ENCODE measurements at places on chromosomes 5 and 9.

DNA sequence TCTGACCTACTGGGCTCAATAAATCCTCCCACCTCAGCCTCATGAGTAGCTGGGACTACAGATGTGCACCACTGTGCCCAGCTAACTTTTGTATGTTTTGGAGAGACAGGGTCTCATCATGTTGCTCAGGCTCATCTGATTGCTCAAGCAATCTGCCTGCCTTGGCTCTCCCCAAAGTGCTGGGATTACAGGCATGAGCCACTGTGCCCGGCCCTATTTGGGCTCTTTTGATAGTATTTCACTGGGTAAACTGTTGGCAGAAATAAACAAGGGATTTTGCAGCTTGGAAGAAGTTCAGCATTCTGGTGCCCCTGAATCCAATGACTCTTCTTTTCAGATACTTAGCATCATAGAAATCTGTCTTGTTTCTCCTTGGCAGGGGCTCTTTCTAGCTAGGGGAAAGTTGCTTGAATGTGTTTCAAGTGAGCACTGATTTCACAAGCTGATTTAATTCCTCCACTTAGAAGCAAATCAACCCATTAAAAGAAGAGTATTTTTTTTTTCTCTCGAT lies 146.8 kb downstream of the PAPPA start:
- DNase-seq: no peak

DNA sequence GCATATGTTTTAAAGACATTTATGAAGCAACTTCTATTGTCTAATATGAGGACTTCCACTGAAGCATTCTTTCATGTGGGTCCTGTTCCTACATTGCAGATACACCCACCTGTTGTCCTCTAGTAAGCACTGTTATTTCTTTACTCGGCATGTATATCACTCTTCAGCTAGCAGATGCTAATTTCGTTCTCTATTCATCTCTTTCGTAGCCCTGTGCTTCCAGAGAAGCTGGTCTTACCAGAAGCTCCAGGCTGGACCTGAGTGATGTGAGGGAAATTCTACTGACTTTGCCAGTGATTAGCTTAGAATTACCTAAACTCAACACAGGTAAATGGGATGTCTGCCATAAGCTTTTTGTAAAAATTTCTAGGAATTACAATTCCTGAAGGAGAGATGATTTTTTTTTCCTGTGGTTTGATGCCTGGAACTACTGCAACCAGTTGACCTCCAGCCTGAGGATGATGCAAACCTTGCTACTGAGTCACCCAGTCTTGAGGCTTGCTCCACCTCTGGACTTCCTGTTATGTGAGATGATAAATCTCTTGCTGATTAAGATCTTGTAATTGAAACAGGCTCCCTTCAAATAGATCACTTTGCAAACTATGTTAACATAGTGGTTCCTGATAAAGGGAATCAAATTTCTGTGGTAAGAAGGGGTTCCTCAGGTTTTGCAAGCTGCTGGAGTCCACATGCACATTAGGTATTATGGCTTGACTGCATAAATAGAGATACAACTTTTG lies 52.2 kb upstream of the SPINK5 start:
- DNase-seq: peak; percentile 21

GRCh38 chr9:124659099-124659659 lies 111.9 kb downstream of the NR6A1 start:
- peak; percentile 93 for DNase-seq

- no peak for DNase-seq
These were observed 8.5 kb downstream of the NEK6 start for GRCh38 chr9:124266139-124266825.

- DNase-seq: no peak
These were observed 266.2 kb downstream of the ARHGAP26 start for GRCh38 chr5:143036146-143036927.

DNA sequence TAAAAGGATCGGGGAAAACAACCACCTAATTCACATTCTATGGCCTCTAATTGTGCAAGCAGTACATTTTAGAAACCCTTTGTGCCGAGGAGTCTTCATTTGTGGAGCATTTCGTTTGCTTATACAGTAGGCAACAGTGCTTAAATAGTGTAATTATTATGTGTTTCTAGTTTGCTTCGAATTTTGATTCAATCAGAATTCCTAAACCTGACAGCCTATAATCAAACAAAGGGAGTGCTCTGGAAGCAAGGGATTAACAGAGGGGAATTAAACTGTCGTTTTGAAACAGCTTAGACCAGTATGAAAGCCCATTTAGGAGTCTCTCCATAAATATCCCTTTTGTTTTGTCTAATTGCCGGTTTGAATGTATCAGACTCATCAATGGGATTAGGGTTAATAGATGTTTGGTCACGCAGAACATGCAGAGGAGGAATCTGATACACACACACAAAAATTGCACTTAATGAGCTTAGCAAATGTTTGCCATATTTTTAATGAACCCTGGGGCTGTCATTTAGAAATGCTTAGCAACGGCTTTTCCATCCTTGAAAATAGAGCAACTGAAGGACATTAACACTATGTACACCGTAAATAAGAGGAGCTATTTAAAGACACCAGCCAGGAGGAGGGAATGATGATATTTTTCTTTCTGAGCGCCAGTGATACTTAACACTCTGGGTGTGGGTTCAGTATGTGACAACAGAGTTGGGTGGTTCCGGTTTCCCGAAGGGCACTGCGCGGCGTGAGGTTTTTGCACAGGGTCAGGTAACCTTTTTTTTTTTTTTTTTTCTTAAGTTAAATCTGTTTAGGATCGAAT lies 404.7 kb downstream of the TLE4 start:
- no peak for DNase-seq

DNA sequence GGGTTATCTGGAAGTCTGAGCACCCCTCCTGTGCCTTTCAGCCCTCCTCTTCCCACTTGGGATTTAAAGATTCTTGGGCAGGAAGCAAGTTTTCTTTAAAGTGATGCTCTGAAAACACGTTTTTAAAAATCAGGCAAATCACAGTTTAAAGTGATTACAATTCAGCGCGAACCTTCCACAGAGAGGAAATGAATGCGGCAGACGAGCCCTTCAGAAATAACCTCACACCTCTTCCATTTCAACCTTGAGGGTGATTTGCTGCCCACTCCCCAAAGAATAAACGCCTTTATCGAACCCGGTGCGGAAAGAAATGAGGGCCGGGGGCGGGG lies 2.3 kb upstream of the EFNA5 start:
- no peak for DNase-seq

- DNase-seq: peak; percentile 27
These were observed 93.6 kb upstream of the TLE4 start for GRCh38 chr9:79477955-79478771.

GRCh38 chr5:51829230-51829629 lies 446.0 kb downstream of the ISL1 start:
- no peak for DNase-seq

- DNase-seq: peak; percentile 16
These were observed 63.4 kb downstream of the ANKRD33B start for GRCh38 chr5:10627160-10627701.

- no peak for DNase-seq
These were observed 62.3 kb upstream of the HMHB1 start for GRCh38 chr5:143749581-143750205.

DNA sequence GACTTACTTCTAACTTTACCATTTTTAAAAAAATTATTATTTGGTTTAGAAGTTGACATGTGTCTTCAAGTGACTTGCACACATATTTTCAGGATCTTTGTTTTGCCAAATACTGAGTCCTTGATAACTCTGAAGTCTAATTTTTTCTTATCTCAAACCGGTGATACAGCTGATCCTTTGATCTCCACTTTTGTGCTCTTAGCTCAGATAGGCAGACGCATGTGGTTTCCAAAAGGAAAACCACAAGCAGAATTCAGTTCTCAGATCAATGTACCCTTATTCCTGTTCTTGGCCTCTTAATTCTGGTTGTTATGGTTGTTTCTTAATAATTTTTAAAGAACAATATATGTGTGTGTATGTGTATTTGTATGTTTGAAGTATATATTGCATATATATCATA lies 238.3 kb upstream of the EDIL3 start:
- DNase-seq: no peak

- no peak for DNase-seq
These were observed 1439.6 kb upstream of the C9orf72 start for GRCh38 chr9:29012911-29013310.

GRCh38 chr5:117107859-117108258 lies 533.2 kb upstream of the SEMA6A start:
- DNase-seq: no peak

DNA sequence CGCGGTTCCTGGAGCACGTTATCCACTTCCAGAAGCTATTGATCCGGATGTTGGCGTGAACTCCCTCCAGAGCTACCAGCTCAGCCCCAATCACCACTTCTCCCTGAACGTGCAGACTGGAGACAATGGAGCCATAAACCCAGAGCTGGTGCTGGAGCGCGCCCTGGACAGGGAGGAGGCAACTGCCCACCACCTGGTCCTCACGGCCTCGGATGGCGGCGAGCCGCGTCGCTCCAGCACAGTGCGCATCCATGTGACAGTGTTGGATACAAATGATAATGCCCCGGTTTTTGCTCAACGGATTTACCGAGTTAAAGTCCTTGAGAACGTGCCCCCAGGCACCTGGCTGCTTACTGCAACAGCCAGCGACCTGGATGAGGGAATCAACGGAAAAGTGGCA lies 809 bp downstream of the PCDHGA9 start:
- DNase-seq: no peak

DNA sequence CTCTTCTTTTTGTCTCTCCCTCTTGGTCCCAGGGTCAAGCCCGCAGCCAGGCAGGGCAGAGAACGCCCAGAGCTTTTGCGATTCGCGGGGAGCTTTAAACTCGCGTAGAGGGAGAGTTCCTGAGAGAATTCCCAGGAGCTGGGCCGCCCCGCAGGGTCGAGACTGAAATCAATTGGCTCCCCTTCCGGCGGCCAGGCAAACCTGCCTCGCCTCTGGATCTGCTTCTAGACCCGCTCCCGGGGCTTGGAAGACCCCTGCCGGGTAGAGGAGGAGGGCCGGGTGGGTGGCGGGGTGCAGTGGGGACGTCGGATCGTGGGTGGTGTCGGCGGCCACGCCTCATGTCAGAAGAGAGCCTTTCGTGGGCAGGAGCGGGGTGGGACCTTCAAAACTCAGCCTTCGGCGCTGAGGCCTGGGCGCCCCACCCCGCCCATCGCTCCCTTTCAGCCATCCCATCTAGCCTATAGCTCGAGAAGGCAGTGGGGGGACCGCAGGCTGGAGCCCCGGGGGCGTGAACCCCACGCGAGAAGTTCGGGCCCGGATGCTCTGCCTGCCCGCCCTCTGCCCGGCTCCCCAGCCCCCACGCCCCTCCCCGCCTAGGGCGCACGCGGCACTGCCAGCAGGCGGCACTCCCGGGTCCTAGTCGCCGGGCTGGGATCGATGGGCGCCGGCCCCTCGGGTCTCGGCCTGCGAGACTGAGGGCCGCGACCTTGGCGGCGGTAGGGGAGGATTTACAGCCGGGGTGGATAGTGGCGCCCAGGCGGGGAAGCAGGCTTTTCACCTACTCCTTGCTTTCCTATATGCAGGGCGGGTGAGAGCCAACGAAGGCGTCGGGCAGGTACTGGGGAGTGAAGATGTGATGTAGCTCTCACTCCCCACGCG lies 6.1 kb downstream of the PRDM6 start:
- DNase-seq: no peak

DNA sequence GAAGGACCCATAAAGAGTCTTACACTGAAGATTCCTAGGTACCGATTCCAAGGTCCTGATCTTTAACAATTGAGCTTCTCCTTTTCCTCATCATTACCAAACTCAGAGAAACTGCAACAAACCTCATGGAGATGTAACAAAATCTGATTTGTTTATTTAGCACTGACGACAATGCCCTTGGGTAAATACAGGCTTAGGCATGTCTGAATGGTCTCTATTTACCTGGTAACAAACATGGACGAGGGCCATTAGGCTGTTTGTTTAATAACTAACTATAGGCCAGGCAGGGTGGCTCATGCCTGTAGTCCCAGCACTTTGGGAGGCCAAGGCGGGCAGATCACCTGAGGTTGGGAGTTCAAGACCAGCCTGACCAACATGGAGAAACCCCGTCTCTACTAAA lies 333.3 kb downstream of the AGTPBP1 start:
- DNase-seq: no peak

- DNase-seq: no peak
These were observed 132.9 kb upstream of the ICE1 start for GRCh38 chr5:5289537-5289936.

DNA sequence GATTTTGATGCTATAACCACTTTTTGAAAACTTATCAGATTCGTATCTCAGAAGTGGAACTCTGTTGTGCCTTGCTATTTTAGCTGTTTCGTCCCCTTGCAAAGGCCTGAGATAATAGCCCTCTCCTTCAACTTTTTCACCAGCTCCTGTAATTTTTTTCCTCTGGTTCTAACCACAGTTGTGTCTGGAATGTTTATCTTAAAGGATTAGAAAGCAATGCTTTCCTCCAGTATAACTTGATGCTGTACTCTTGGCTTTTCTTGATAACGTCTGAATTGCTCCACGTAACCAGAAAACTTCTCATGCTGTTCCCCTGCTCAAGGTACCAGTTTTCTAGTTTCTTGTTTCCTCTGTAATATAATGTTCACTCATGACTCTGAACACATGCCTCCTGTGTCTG lies 209.4 kb downstream of the DTWD2 start:
- DNase-seq: no peak

DNA sequence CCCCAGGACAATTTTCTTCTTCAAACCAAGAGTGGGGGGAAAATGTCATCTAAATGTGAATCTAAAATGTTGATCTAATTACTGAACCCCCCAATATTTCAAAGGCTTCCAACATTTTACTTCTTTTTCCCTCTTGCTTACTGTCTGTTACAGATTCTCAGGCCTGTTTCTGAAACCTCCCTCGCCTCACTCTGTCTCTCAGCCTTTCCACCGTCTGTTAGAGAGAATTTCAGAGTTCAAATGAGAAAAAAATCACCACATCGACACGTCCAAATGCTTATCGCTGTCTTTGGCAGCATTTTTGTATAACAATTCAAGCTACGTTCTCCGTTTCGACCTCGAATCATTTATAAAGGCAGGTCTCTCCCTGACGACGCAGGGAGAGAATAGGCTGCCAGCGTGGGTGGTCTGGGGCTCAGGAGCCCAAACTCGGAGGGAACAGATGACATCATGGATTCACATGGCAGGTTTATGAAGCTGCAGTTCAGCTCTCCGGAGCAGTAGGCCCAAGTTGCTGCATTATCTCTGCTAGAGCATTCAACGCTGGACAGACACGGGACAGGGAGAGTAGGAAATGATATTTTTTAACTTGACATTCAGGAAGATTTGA lies 139.8 kb downstream of the GAS1 start:
- no peak for DNase-seq

GRCh38 chr9:93874242-93874641 lies 80.9 kb downstream of the BARX1 start:
- no peak for DNase-seq

DNA sequence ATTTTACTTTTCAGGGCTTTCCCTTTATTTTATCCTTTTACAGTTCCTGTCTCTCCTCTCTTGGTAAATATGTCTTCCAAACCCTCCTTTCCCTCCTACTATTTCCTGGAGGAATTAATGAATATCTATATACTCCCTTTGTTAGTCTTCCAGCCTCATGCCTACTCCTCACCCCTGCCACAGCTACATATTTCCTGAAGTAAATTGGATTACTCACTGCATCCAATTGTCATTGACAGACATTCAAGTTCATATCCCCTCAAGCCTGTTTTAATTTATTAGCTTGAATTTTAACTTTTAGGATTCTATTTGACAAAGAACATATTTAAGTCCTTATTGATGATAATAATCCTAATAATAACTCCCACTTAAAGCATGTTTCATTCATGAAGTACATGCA lies 314.5 kb downstream of the TMEM161B start:
- no peak for DNase-seq

- DNase-seq: no peak
These were observed 116.1 kb upstream of the PITX1 start for GRCh38 chr5:135149956-135150723.

Measured in AML-193 (cell line).